RPMI7951 (cell line): ENCODE measurements at places on chromosomes 3 and 15. TPM values are rescaled to one million over a fixed set of nuclear protein-coding genes. Genes with fewer than 3 reads are reported as not detected.

Gene NPAP1
- not detected in 2 replicates for total RNA-seq

Gene ARNT2
- 1.5 and 2.3 TPM in 2 replicates for total RNA-seq

Gene GOLGA8G
- not detected in 2 replicates for total RNA-seq

Gene CATSPER2
- total RNA-seq = 0.60 and 1.9 TPM in 2 replicates

Gene GTF2A2
- total RNA-seq = 106 and 121 TPM in 2 replicates

Gene TICRR
- 9.0 and 11.7 TPM in 2 replicates for total RNA-seq

Gene RARB
- total RNA-seq = 37.4 and 48.5 TPM in 2 replicates

Gene NR2F2
- total RNA-seq = 13.2 and 18.7 TPM in 2 replicates

Gene RPL35A
- 910 and 934 TPM in 2 replicates for total RNA-seq

Gene SCN5A
- under 0.01 and 0.59 TPM in 2 replicates for total RNA-seq

Gene GOLGB1
- 18.4 and 26.0 TPM in 2 replicates for total RNA-seq

Gene DPPA2
- not detected in 2 replicates for total RNA-seq

Gene CD200
- total RNA-seq = 0.49 and 3.4 TPM in 2 replicates

Gene CNBP
- total RNA-seq = 394 and 396 TPM in 2 replicates

Gene LRTM1
- 1.6 and 2.2 TPM in 2 replicates for total RNA-seq

Gene PLA2G4E
- total RNA-seq = not detected in 2 replicates

Gene DCLK3
- not detected in 2 replicates for total RNA-seq

Gene CCR9
- total RNA-seq = not detected in 2 replicates

Gene OR5H6
- not detected in 2 replicates for total RNA-seq

Gene ZNF654
- 17.3 and 18.1 TPM in 2 replicates for total RNA-seq

Gene TMCO5A
- not detected in 2 replicates for total RNA-seq

Gene MBD4
- 26.4 and 37.5 TPM in 2 replicates for total RNA-seq

Gene FRMD4B
- 2.6 TPM in 2 replicates for total RNA-seq

Gene GOLGA6B
- not detected in 2 replicates for total RNA-seq

Gene ROBO1
- total RNA-seq = 36.2 and 40.0 TPM in 2 replicates

Gene SEMA6D
- 1.4 and 1.6 TPM in 2 replicates for total RNA-seq

Gene HTR3E
- total RNA-seq = not detected in 2 replicates

Gene AGBL1
- total RNA-seq = not detected in 2 replicates

Gene ACTC1
- total RNA-seq = not detected in 2 replicates

Gene WDR93
- 0.10 and 0.48 TPM in 2 replicates for total RNA-seq

Gene CHL1
- 0.10 and 0.12 TPM in 2 replicates for total RNA-seq

Gene PLAAT1
- not detected in 2 replicates for total RNA-seq

Gene SPSB4
- not detected in 2 replicates for total RNA-seq

Gene CXCR6
- total RNA-seq = not detected in 2 replicates

Gene GXYLT2
- 64.6 and 66.1 TPM in 2 replicates for total RNA-seq

Gene ROPN1B
- total RNA-seq = 1.2 and 1.3 TPM in 2 replicates

Gene PTPRG
- total RNA-seq = 43.0 and 44.9 TPM in 2 replicates

Gene GPR87
- not detected in 2 replicates for total RNA-seq

Gene CPNE4
- total RNA-seq = 0.48 TPM in 1 of 2 replicates, not detected in the other

Gene ITIH1
- total RNA-seq = not detected in 2 replicates

Gene SLC6A1
- not detected in 2 replicates for total RNA-seq

Gene LPP
- total RNA-seq = 21.3 and 30.2 TPM in 2 replicates

Gene ZNF385D
- total RNA-seq = not detected in 2 replicates

Gene PXYLP1
- total RNA-seq = 13.8 and 18.7 TPM in 2 replicates

Gene RTP1
- total RNA-seq = not detected in 2 replicates

Gene DAZL
- total RNA-seq = not detected in 2 replicates

Gene NUP210
- 0.24 and 0.29 TPM in 2 replicates for total RNA-seq

Gene ERICH6
- not detected in 2 replicates for total RNA-seq

Gene SOX14
- not detected in 2 replicates for total RNA-seq

Gene FANCD2OS
- total RNA-seq = not detected in 2 replicates

Gene ZNF592
- 6.4 and 7.4 TPM in 2 replicates for total RNA-seq

Gene ZMYND10
- 2.9 and 5.2 TPM in 2 replicates for total RNA-seq

Gene IQCH
- 7.0 and 11.5 TPM in 2 replicates for total RNA-seq
